ENCODE measurements at places on chromosomes 13 and 19. TPM values are rescaled to one million over a fixed set of nuclear protein-coding genes. Genes with fewer than 3 reads are reported as not detected.

DNA sequence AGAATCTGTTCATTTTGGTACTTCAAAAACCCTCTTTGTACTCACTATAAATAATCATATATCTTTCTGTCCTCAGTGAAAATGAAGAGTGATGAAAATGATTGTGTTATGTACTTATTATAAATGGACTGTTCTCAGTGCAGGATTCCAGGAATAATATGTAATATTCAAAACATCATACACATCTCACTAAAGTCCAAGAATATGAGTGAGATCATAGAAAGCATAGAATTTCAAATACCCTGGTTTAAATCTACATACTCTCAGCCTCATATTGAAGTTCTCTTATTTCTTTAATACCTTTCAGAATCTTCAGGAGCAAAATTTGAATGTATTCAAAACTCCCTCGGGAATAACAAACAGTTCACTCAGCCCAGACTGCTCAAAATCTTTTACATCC, 868.0 kb downstream of the SLITRK6 start:
- DNase-seq, result no peak

- no peak for DNase-seq
These were observed 6.1 kb downstream of the NXNL1 start for GRCh38 chr19:17454576-17455071.

- no peak for DNase-seq
These were observed 24.4 kb upstream of the LDLR start for GRCh38 chr19:11064831-11065303.

DNA sequence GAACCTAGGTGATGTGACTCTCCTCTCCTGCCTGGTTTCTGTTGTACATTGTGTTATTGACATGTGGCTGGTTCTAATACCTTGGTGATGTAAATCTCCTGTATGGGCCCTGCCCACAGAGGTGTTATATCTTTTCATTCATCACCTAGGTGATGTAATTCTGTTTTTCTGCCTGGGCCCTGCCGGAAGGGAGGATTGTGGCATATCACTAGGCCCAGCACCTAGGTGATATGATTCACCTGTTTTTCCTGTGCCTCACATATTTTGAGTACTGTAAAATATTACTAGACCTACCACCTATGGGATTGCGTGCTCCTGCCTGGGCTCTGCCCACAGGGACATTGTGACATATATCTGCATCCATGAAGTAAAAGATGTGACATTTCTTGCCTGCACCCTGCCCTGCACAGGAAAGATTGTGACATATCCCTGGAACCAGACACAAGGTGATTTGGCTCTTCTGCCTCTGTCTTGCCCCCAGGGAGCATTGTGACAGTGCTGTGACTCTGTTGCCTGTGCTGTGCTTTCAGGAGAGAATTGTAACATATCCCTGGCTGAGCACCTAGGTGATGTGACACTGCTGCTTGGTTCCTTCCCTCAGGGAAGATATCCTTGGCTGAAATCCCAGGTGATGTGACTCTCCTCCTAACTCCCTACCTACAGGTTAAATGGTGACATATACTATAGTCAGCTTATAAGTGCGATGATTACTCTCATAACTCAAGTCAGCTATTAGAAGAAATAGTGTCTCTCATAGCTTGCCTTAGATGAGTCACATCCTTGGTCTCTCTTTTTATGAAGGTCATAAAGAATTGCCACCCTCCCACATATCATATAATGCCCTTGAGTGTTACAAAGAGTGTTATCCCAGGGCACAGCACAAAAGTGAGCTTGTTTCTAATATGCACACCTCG, 13.3 kb upstream of the ZNF681 start:
- no peak for DNase-seq

DNA sequence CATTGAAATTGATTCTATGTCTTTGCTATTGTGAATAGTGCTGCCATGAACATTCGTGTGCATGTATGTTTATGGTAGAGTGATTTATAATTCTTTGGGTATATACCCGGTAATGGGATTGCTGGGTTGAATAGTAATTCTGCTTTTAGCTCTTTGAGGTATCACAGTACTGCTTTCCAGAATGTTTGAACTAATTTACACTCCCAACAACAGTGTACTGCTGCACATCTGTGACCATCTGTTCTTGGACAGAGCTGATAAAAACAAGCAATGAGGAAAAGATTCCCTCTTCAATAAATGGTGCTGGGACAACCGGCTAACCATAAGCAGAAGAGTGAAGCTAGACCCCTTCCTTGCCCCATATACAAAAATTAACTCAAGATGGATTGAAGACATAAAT, 231.0 kb downstream of the MYO16 start:
- no peak for DNase-seq

Gene TNNT1
- total RNA-seq, result 73.4 TPM

Gene ZNF486
- 3.0 TPM for total RNA-seq

Gene POU2F2
- not detected for total RNA-seq

- no peak for DNase-seq
These were observed 11.5 kb downstream of the PPP1R15A start for GRCh38 chr19:48883726-48884125.

- DNase-seq, result no peak
These were observed 2.3 kb downstream of the ACP4 start for GRCh38 chr19:50792272-50793250.

Gene GRK1
- not detected for total RNA-seq
